ENCODE measurements at places on chromosomes 13 and 19.

DNA sequence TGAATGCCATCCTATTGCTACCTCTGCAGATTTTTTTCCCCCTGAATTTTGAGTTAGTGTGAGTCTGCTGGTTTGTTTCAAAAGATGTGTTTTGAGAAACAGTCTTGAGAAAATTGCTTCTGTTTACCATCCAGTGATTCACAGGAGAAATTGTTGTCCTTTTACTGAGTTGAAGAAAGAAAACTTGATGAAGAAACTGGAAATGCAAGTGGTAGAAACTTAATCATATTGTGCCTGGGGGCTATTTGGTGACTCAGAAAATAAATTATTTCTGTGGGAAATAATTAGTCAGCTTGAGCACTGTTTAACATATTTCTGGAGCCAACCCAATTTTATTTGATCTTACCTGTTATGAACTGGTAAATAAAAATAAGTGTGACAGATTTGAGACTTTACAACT, 35.4 kb downstream of the PAN3 start:
- no peak for DNase-seq

- DNase-seq = no peak
Observed at GRCh38 chr13:78100486-78100885, 181.9 kb upstream of the EDNRB start.

DNA sequence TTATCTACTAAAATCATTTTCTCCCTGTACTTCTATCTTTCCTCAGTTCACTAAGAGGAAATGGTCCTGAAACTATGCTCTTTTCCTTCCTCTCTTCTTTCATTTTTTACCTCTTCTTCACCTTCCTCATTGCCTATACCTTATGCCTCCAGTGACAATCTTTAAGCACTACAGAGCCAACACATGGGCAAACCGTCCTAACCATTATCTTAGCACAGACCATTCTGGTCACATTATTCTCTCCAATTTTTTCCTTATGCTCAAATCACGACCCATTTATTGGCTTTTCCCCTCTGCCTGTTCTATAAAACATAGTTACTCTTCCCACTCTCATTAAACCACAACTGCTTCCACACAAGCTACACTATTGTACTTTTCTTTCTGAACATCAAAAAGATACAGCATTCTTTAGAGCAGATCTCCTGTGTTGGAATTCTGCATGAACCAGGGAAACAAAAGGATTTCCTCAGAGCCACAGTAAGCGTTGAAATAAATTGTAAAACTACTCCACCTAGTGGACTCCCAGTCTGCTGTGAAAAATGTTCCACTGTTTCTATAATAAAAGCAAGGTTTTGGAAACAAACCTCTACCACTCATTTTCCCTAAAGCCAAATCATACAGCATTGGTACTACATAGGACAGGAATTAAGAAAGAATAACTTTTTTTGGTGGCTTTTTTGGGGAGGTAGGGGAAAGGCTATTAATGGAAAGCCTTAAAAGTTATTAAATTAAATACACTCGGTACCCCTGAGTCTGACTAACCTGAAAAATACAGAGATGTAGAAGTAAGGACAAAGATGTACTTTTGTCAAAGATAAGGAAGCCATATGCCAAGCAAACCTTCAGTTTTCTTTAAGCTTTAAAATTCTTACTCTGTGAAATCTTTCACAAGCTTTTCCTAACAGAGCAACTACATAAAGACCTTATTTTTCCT, 19.5 kb downstream of the NUFIP1 start:
- DNase-seq = no peak

DNA sequence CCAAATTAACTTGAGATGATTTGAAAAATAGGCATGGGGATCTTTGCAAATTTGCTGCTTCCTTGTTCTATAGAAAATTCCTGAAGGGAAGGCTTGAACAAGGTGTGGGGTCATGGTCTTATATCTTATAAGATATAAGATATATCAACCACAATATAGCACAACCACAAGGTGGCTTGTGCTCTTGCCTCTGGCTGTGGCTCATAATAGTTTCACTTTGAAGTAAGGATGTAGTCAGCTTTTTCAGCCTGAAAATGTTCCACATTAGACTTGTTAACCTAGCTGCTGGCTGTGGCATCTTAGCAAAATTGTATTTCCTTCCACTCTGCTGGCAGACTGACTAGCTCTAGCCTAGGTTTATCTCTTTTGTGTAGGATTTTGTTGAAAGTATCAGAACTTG, 169.7 kb downstream of the KLF5 start:
- DNase-seq = no peak

DNA sequence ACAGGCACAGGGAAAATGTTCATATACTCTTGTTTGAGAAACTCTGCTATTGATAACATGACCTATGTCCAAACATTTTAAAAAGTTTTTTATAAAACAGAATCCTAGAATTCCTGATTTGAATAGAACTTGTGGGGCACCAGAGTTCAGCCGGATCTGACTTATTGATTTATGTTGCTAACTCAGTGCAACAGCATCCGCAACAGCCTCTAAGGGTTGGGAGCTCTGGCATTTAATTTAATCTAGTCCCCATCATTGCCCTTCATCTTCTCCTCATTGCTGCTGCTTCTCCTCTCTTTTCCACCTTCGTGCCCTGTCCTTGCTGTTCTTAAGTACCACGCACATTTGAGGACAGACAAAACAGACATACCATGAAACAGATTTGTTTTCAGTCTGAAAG, 214.5 kb downstream of the FGF14 start:
- no peak for DNase-seq

DNA sequence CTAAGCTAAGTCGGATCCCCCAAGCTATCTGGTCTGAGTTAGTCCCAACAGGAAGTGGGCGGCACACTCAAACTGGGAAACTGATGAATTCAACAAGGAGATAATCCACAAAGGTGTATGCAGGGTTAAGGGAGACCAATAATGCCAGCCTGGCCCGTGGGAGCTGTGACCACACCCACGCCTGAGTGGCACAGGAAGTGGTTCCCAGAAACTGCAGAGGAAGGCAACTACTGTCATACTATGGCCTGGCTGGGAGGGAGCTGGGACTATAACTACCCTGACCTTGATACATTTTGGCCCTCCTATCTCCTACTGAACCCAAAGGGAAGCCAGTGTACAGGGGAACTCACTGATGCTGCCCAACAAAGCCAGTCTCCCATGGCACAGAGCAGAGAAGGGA, 85.5 kb upstream of the TDRD3 start:
- DNase-seq = no peak
